Fibroblast of gingiva (primary cell): ENCODE measurements at places on chromosomes 1 and 21.

DNA sequence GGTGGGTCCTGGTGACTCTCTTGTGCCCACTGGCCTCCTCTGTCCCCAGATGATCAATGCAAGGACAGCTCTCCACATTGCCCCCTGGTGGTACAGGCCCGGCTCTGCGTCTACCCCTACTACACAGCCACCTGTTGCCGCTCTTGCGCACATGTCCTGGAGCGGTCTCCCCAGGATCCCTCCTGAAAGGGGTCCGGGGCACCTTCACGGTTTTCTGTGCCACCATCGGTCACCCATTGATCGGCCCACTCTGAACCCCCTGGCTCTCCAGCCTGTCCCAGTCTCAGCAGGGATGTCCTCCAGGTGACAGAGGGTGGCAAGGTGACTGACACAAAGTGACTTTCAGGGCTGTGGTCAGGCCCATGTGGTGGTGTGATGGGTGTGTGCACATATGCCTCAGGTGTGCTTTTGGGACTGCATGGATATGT lies 10.8 kb downstream of the ADAMTSL4 start:
- DNase-seq, result peak; percentile 47

DNA sequence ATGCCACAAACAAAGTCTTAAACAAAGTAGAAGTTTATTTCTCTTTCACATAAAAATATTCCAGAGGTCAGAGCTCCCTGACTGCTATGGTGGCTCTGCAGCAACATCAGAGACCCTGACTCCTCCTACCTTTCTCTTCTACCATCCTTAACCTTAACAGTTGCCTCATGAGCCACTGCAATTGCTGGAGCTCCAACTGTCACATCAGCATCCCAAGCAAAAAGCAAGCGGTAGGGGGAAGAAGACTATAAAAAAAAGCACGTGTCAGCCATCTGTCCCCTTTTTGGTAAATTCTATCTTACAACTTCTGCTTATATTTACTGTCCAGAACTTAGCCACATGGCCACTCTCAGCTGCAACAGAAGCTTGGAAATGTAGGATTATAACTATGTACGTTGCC lies 21.8 kb upstream of the H6PD start:
- DNase-seq, result no peak

DNA sequence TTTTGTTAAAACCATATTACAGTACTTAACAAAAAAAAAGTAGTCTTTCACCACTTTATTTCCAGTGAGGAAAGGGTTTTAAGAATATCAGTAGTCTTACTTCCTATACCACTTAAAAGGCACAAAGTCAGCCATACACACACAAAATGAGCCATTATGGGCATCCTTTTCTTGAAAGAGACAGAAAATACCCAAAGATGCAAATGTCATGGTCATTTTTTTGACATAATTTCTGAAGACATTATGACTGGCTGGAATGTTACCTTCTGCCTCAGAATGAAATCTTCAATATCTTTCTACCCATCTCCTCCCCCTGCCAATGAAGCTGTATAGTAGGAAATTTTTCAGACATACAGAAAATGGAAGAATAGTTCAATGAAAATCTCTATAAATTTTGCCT lies 237.7 kb downstream of the SLC45A1 start:
- no peak for DNase-seq

DNA sequence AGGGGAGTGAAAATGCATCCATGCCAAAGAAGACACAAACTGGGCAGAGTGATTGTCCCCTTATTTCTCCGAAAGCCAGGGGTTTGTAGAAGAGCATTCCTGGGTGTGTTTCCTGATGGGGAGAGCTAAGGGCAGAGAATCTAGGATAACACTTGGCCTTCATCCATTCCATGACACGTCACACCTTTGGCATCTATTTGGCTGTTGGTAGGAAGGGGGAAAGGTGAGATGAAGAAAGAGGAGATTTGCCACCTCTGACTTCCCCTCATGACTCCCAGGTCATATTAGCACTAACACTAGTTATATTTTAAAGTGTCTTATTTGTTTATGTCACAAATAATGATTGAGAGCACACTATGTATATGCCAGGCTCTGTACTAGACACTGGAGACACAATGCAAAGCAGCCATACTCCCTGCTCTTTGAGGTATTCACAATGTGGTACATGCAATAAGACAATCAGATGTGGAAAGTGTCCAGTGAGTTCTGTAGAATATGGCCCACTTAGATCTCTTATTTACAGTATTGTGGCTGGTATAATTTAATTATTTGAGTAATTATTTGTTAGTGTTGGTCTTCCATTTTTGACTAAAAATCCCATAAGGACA lies 54.5 kb upstream of the GADD45A start:
- no peak for DNase-seq

GRCh38 chr1:200488375-200489165 lies 78.7 kb upstream of the ZNF281 start:
- DNase-seq, result peak; percentile 68
